ENCODE measurements at places on chromosomes 7 and 10.
A peak's percentile ranks its signal among the peaks of the same experiment; 100 is the strongest.

GRCh38 chr7:80921130-80921529, 2.3 kb upstream of the SEMA3C start:
- no peak for DNase-seq

DNA sequence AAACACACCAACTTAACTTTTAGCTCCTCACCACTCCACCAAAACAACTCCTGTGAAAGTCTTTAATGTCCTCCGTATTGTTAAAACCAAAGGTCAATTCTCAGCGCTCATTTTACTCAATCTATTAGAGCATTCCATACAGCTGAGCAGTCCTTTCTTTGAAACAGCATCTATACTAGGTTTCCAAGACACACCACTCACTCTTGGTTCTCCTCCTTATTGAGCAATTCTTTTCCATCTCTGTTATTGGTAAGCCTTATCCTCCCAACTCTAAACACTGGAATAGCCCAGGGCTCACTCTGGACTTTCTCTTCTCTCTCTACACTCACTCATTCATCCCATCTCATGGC, 34.9 kb downstream of the COA1 start:
- DNase-seq = peak; percentile 78

DNA sequence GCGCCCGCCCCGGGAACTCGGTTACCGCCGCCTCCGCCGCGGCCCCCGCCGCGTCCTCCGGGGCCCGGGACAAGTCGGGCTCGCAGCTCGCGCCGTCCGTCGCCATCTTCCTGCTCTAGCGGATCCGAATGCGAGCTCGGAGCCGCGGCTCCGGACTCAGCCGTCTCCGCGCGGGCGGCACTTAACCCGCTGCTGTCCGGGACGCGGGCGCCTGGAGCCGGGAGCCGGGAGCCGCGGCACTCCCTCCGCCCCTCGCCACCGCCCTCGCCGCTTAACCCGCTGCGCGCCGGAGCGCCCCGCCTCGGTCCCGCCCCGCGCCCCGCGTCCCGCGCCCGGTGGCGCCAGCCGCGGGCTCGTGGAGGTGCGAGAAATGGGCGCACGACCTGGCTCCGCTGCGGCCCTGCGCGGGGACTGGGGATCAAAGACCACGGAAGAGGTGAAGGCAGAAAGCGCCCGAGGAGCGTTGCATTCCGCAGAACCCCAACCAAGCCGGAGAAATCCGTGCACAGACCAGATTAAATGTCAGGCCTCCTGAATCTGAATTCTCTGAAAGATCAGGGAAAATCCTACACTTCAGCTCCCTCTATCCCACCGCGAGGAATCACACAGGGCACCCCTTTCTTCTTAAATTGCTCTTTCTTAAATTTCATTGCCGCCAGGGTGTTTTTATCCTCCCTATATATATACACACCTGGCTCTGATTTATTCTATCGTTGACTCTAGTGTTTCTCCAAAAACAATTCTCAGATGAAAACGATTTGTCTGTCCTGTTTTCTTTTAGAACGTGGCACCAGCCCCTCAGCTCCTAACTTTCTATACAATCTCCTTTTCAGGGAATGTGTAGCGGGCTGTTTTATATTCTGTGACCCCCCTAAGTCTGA, at the start of gene CTTNBP2:
Gene CTTNBP2, minus strand, starts transcription at position 132 of the 881 bp plus-strand sequence. Its CDS starts 26 bp downstream, at position 106.
- DNase-seq = peak; percentile 20

DNA sequence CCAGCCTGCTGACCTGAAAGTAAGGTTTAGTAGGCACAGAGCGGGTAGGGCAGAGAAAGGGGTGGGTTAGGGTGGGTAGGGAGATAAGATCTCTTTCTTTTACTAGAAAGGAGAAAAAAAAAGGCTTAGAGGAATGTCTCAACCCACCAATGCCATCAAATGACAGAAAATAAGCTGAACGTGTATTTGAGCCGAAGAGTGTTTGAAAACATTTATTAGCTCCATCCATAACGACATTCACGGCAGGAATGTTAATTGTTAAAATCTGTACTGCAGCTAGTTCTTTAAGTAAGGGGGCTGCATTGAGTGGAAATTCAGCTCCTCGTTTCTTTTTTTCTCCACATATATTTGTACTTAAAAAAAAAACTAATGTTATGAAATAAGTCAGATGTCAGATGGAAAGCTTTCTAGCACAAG, 63.7 kb upstream of the ARID5B start:
- DNase-seq = no peak

DNA sequence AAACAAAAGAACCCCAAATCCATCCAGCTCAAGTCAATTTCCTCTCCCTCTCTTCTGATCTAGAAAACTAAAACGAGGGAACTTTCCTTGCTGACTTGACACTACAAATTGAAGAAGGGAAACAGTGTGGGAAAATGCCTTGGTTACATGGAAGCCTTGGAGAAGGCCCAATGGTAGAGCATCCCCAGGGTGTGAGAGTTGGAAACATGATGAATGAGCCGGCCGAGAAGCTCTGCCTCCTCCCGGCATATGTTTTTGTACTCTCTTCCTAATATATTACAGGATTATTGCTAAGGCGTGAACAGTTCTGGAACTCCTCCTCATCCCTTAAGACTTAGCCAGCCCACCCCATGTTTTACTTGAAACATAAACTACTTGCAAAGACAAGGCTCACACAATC, 618.2 kb upstream of the MGMT start:
- DNase-seq = no peak

DNA sequence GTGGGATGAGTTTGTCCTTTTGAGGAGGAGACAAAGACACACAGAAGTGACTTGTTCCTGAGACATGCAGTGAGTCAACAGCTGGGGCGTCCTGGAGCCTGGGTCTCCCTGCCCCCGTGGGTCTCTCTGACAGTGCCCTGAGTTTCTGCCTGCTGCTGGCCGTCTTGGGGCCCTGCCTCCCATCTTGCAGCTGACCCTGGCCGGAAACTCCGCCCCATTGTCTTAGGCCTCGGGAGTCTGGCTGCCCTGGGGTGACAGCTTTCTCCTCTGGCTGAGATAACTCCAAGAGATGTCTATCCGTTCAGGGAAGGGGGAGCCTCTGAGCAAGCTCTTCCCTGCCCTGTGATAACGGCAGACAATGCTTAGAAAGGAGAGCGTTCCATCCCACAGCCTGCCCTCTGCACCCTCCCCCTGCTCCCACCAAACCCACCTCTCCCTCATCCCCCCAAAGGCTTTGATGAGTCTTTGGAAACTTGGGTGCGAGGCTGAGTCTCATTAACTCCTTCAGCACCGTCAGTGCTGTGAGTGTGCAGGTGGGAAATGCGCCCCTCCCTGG, 69.5 kb upstream of the PODXL start:
- DNase-seq = peak; percentile 29

DNA sequence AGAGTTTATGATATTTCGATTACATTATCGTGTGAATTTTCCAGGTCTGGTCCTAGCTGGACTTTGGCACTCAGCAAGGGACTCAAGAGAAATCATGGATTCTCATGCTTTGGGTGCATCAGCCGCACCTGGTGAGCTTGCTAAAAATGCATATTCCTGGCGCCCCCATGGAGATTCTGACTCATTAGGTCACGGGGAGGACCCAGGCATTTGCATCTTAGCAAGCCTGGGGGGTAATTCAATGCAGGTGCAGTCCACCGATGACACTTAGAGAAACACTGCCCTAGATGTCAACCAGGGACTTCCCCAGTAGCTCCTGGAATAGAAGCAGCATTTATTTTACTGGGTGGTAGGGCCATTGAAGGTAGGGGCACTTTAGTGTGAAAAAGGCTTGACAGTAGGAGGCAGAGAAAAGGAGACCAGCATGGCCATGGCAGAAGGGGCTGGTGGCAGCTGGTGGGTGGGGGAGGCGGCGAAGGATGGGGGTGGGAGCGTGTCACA, 29.9 kb upstream of the PDCD4 start:
- no peak for DNase-seq

GRCh38 chr7:51471981-51472296, 155.3 kb upstream of the COBL start:
- no peak for DNase-seq

- DNase-seq = peak; percentile 6
Observed at GRCh38 chr7:136114966-136115762, 138.0 kb upstream of the MTPN start.

- DNase-seq = peak; percentile 99
Observed at GRCh38 chr7:43647673-43648472, 65.0 kb downstream of the STK17A start.

GRCh38 chr10:71028066-71028465, 139.7 kb upstream of the PCBD1 start:
- no peak for DNase-seq

- DNase-seq = no peak
Observed at GRCh38 chr7:134684165-134684564, 37.5 kb downstream of the BPGM start.

GRCh38 chr10:126638542-126638941, 32.0 kb downstream of the C10orf90 start:
- no peak for DNase-seq
